ENCODE measurements at places on chromosomes 7 and 10.

GRCh38 chr7:36165802-36166201, 12.7 kb downstream of the EEPD1 start:
- DNase-seq, result no peak

- no peak for DNase-seq
Measured at GRCh38 chr10:133162910-133163856, 3.2 kb downstream of the KNDC1 start.

- no peak for DNase-seq
Measured at GRCh38 chr10:43965033-43965917, 316.6 kb upstream of the ZNF32 start.

DNA sequence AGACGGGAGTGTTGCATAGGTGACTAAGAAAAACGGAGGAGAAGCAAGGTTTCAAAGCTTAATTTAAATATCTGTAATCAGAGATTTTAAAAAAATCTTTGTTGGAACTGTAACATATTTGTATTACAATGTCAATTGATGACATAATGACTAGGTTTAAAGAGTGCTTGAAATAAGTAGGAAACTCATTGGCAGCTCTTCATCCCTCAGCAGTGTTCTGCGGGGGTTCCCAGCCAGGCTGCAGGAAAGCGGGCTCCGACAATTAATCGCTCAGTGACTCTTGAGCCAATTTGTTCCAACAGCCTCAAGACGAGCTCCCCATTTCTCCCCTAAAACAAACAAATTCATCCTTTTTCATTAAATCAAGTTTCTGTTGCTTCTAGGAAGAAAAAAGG, 22.6 kb downstream of the CPXM2 start:
- DNase-seq, result no peak

DNA sequence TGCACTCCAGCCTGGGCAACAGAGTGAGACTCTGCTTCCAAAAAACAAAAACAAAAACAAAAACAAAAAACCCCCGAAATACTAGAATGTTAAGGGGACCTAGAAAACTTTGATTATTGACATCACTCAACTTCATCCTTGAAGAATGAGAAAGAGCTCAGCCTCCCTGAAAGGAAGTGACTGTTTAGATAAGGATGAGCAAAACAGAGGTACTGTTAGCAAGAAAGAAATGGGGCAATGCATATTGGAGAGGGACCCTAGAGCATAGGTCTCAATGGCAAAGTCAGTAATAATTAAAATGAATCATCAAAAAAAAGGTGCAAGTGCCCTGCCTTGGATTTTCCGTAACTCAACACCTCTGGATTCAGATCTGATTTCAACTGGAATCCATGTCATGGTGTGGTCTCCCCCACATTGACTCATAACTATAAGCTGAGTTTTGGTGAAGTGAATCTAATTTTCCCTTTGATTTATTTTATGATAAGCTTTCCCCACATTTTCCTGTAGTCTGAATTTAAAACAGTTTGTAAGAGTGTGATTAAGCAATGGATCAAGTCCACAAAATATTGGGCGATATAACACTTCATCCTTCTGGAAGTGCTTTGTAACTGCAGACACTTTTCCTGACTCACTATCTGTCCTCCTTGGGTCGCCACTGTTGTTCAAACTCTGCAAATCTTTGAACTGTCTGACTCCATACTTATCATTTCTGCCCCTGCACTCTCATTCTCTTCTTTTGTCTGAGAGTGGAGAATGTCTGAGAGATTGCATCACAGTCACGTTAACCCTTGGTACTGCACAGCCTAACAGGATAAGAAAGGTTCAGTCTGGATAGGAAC, 224.8 kb upstream of the LYZL1 start:
- no peak for DNase-seq

- DNase-seq, result no peak
Measured at GRCh38 chr7:36777062-36777461, 52.8 kb upstream of the AOAH start.

DNA sequence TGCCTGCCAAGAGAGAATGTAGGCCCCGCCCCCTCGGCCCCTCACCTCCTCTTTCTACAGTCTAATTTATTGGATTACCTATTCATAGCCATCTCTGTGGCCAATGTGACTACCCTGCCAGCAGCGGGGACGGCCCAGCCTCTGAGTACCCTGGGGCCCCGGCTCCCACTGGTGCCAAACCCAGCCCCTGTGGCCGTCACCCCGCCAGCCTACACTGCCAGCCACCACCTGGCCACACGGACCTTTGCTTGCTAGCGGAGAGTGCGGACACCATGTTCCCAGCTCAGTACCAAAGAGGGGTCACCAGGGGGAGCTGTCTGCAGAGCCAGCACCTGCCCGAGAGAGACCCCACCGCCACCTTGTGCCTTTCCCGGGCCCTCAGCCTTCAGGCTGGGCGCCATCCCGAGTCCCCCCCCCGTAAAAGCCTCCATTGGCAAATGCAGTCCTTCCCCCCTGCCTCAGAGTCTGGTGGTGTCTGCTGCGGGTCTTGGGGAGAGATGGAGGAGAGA, 511.1 kb downstream of the ZNF37A start:
- DNase-seq, result no peak

- DNase-seq, result no peak
Measured at GRCh38 chr10:105837951-105838350, 1196.9 kb downstream of the SORCS3 start.

GRCh38 chr10:122363722-122364463, 10.6 kb upstream of the PLEKHA1 start:
- DNase-seq, result no peak

GRCh38 chr10:93907059-93907458, 13.3 kb downstream of the SLC35G1 start:
- no peak for DNase-seq

- no peak for DNase-seq
Measured at GRCh38 chr10:126904516-126904817, 761 bp upstream of the DOCK1 start.

DNA sequence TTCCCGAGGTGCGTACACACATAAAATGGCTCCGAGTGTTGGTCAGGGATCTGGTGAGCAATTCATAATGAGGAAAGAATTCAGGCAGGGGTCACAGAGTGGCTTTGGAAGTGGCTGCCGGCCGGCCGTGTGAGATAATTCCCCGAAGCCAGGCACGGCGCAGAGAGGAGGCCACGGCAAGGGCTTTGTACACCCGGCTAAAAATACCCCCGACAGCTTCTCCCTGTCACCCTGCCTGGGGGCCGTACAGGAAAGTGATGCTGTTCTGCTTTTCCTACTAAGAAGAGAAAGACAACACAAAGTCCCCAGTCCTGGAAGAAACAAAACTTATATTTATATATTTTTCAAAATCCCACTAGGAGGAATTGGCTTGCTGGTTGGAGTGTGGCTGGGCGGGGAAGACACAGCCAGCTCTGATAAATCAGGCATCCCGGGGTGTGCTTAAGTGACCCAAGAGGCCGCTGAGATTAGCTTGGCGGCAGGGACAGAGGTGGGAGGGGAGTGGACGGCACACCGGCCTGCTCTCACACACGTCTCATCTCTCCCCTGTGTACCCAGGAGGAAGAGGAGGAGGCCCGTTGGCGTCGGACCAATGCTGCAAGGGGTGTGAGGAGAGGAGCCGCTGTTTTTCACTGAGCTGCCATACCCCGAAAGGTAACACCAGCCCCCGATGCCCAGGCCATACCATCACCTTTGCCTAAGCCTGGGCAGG, 70.5 kb downstream of the ZMIZ1 start:
- DNase-seq, result no peak

DNA sequence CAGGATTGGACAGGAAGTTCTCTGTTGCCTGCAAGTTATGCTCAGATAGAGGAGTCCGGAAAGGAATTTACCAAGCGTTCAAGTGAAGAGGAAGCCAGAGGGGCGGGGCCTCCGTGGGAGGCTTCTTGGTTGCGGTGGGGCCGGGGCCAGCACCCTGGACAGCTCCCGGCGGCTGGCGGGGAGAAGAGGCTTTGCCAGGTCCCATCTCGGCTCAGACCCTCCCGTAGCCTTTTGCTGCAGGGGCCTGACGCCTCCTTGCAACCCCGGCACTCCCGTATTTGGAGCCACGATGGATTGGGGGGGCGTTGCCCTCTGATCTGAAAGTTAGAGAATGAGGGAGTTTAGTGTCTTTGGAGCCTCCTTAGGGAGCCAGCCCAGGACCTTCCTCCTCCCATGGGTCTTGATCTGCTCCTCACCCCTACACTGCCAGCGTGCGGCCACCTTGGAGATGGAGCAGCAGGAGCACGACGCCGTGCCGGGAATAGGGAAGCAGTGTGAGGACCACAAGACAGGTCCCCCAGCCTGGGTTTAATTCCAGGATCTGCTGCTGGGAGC, 3.1 kb upstream of the SLC18A3 start:
- DNase-seq, result no peak

GRCh38 chr10:60974463-60975149, 30.6 kb upstream of the RHOBTB1 start:
- DNase-seq, result no peak

GRCh38 chr10:4082861-4083260, 297.9 kb upstream of the KLF6 start:
- DNase-seq, result no peak

GRCh38 chr10:8594176-8594575, 539.7 kb downstream of the GATA3 start:
- no peak for DNase-seq

DNA sequence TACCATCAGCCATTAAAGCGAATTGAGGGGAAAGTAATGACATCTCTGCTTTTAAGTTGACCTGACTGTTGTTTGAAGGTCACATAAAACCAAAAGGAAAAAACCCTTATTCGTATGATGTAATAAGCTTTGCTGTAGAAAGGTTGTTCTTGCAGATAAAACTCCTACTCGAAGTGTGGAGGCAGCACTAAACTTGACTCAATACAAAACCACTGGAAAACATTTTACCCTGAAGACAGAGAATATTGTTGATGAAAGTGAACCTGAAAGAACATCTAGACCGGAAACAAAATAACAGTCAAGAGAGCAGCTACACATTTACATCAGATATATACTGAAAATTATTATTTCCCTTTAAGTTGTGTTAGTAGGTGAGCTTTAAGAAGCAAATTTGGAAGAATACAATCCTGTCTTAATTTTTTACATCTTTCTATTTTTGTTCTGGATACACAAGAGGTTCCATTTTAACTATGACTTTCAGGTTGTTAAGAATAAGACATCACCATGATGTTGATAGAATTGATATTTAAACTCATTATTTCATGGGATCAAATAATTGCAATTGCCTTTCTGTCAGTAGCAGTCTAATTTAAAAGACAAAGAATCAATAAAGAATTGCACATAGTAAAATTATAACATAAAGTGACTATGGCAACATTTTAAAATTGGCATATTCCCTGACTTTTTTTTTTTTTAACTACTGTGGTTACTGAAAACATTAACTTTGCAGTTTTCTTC, 6.4 kb downstream of the ETV1 start:
- DNase-seq, result no peak

DNA sequence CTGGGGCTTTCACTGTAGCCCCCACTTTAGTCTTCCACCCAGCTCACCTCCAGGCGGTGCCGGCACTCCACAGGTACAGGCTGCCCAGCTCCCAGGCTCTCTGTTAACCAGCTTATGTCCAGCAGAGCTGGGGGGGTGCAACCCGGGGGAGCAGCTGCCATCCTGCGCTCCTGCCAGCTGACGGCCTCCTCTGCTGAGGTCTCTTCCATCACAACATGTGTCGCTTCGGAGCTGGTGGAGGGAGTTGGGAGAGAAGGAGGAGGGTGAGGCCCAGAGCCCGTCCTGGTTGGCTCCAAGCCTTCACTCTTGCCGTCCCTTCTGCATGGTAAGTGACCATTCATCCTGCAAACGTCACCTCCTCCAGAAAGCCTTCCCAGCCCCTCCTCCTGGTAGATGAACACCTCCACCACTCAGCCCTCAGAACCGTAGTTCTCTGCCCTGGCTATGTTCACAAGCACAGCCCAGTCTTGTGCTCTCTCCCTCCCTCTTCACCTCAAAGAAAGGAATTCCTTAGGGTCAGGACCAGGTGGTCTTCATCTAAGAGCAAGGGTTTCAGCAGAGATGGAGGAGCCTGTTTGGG, 1.6 kb downstream of the POLM start:
- no peak for DNase-seq

GRCh38 chr10:73247509-73248258, 629 bp upstream of the DNAJC9 start:
- no peak for DNase-seq

DNA sequence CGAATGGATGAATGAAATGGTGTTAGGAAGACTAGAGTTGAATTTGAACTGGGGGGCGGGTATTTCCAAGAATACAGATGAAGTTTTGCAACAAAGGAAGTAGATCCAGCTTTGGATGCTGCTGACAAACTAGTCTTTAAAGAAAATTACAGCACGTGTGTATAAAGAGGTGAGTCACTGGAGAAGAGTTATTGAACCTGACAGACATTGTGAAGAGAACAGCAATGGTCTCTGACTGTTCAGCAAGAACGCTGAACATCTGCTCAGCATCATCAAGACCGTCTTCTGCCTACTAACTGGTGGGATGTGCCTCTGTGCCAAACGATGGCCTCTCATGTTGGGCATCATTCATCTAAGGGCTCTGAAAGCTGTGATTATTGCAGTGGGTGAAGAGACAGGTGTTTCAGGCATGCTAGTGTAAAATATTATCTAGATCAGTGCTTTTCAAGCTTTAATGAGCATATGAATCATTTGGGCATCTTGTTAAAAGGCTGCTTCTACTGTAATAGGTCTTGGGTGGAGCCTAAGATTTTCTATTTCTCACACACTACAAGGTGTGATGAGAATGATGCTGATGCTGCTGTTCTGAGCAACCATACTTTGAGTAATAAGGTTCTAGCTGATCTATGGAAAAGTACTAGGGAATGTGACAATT, 291.3 kb downstream of the PTEN start:
- no peak for DNase-seq

- no peak for DNase-seq
Measured at GRCh38 chr10:76036111-76036940, 604.9 kb downstream of the LRMDA start.

- no peak for DNase-seq
Measured at GRCh38 chr7:116170180-116170579, 40.2 kb upstream of the TES start.

GRCh38 chr7:84820481-84820880, 366.4 kb downstream of the SEMA3D start:
- no peak for DNase-seq

GRCh38 chr10:575402-576129, 113.9 kb downstream of the DIP2C start:
- DNase-seq, result no peak

- no peak for DNase-seq
Measured at GRCh38 chr10:112389271-112389822, 15.4 kb downstream of the ACSL5 start.
